ENCODE measurements at places on chromosomes 12 and 14. TPM values are rescaled to one million over a fixed set of nuclear protein-coding genes. Genes with fewer than 3 reads are reported as not detected.

DNA sequence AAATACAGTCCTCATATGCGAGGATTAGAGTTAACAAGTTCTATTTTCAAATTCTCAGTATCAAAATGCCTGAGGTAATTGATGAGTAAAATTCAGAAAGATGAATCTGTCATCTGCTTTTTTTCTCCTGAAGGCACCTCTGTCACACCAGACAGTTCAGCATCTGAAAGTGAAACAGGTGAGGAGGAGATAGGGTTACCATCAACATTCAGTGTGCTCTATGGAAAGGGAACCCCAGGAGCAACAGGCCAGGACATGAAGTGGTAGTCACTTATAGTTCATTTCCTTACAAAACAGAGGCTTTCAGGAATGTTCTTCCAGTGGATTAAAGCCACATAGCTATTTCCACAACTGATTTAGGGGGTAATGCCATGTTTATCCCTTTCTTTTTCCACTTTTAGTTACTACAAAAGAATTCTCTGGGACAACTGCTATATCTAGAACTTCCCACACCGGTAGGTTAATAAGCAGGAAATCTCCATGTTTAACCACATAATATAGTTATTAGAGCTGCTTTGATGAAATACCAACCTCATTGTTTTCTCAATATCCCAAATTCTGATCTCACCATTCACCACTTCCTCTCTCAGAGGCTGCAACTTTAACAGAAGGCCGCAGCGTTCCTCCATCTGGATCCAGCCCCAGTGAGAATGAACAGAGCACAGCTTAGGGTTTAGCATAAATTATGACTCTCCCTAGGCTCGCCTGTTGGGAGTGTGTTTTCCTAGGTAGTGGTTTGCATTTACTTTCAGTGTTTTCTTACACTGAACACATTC is 177.0 kb upstream of the CNTN1 start:
- no peak overlapping the region for H3K27ac ChIP-seq
- no peaks in the 10 kb centered on the region for H3K4me1 ChIP-seq
- no peaks in the 10 kb centered on the region for H3K36me3 ChIP-seq
- no peak overlapping the region for H3K4me3 ChIP-seq
- no peak for DNase-seq

The KRT2 gene
- not detected for total RNA-seq

The TPPP2 gene
- total RNA-seq: not detected

- H3K4me3 ChIP-seq: no peak overlapping the region
- no peaks in the 10 kb centered on the region for H3K27me3 ChIP-seq
- no peaks in the 10 kb centered on the region for H3K36me3 ChIP-seq
- DNase-seq: no peak
- peaks cover 9% of the 10 kb centered on the region for H3K4me1 ChIP-seq
- H3K27ac ChIP-seq: no peak overlapping the region
Observed at GRCh38 chr14:89719366-89720075, 235.0 kb downstream of the EFCAB11 start.

DNA sequence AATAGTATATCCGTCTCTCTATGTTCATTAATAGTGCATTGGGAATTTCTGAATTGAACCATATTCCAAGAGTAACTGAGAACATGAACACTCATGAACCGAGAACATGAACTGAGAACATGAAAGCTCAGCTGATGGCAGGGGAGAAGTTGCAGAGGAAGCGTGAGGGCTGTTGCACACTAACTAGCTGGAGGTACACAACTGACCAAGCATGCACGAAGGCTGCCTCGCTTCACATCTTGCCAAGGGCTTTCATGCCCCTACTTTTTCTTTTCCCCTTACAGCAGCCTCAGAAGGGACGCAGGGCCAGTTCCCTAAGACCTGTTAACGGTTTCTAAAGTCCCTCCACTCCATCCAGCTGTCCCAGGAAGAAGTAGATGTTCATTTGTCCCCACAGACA is 4.3 kb downstream of the RNASE1 start:
- H3K4me3 ChIP-seq: no peak overlapping the region
- no peaks in the 10 kb centered on the region for H3K36me3 ChIP-seq
- H3K4me1 ChIP-seq: no peaks in the 10 kb centered on the region
- no peak overlapping the region for H3K27ac ChIP-seq

The CABP1 gene
- total RNA-seq: not detected

The CAPZA3 gene
- total RNA-seq: not detected
